CD14-positive monocyte (primary cell): ENCODE measurements at places on chromosomes 13 and 19. TPM values are rescaled to one million over a fixed set of nuclear protein-coding genes. Genes with fewer than 3 reads are reported as not detected.
A peak's percentile ranks its signal among the peaks of the same experiment; 100 is the strongest.

DNA sequence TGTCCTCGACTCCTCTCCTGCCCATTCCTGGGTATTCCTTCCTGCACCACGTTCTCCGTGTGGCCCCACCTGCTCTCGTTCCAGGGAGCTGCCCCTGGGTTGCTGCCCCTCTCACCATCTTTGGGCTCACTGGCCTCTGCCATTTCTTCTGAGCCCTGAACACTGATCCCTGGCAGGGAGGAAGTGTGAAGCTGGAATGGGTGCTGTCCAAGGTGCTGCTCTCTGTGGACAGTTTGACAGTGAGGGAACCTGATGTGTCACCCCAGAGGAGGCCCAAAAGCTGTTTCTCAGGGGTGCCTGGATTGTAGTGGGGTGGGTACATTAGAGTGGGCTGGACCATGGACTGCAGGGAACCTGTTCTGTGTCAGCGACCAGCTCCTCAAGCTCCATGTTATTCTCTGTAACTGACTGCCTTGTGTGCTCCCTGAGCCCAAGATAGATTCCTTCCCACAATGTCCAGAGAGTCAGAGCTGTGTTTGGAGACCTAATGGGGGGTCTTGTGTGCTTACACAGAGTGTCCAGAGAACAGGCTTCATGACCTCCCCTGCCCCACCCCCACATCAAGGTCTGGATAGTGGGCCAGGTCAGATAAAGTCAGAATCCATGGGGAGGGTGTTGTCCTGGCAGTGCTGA is 7.2 kb upstream of the CEACAM8 start:
- no peak overlapping the region for H3K4me3 ChIP-seq
- no peaks in the 10 kb centered on the region for H3K36me3 ChIP-seq
- no peak for DNase-seq

- H3K4me1 ChIP-seq, result no peaks in the 10 kb centered on the region
- no peak overlapping the region for H3K4me3 ChIP-seq
- no peak overlapping the region for H3K27ac ChIP-seq
- peaks cover 5% of the 10 kb centered on the region for H3K27me3 ChIP-seq
Observed at GRCh38 chr13:26616126-26616525, 58.6 kb downstream of the WASF3 start.

PRR20B gene
- not detected in 2 replicates for polyA plus RNA-seq

EIF3K gene
- polyA plus RNA-seq, result 381 TPM

DNA sequence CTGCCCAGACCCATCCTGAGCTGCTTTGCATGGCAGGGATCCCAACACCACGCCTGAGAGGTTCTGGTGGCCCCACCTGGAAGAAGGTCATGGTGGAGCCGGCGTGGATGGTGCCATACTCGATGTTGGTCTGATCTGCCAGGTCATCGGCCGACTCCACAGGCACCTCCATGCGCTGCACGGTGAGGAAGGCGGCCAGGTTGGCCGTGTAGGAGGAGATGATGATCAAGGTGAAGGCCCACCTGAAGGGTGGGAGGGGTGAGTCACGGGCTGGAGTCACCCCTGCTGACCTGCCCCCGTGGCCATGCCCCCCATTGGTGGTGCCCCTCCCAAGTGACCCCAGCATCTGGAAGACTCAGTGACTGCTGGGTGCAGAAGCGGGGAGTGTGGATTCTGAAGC is 12.5 kb upstream of the ATP1A3 start:
- no peak for DNase-seq
- H3K4me3 ChIP-seq, result no peak overlapping the region
- no peaks in the 10 kb centered on the region for H3K4me1 ChIP-seq
- H3K27ac ChIP-seq, result no peak overlapping the region

UBE2S gene
- 21.9 TPM for polyA plus RNA-seq

DNA sequence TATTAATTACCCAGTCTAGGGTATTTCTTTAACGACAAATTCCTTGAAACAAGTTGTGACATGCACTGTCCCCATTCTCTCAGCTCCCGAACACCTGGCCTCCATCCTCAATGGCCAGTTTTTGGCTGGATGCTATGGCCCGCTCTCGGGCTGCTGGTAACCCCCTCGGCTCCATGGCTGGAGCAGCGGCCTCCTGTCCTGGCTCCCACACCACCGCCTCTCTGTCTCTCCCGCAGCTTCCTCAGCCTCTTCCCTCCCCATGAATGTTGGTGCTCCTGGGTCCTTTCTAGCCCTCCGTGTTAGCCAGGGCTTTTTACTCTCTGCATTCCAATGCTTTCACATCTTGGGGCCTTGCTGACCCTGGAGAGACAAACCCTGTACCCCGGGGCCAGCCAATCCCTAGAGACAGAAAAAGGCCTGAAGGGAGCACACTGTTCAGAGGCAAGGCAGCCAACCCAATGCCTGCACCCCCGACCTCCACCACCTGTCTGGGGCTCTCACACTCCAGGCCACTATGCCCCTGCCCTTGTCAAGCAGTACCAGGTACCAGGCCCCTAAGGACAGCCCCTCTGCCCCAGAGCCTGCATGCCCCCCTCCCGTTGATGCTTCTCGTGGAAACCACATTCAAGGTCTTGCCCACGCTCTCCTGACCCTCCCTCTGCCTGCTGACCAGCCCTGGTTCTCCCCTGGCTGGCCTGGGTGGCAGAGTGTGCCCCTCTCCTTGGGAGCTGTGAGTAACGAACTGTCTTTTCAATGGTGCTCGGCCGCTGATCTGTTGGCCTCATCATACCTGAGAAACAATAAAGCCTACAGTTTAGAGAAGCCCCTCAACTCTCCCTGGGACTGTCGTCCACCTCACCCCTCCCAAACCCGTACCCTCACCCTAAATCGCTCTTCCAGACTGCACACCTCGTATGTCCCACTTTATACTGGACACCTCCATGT is 86.9 kb upstream of the GPR183 start:
- H3K27ac ChIP-seq, result no peak overlapping the region
- no peaks in the 10 kb centered on the region for H3K4me1 ChIP-seq
- H3K36me3 ChIP-seq, result no peaks in the 10 kb centered on the region
- no peaks in the 10 kb centered on the region for H3K27me3 ChIP-seq
- H3K4me3 ChIP-seq, result no peak overlapping the region

CPB2 gene
- polyA plus RNA-seq, result 0.18 TPM

- no peak for DNase-seq
- H3K4me1 ChIP-seq, result peaks cover 16% of the 10 kb centered on the region
- no peaks in the 10 kb centered on the region for H3K36me3 ChIP-seq
- H3K27ac ChIP-seq, result no peak overlapping the region
- H3K27me3 ChIP-seq, result no peaks in the 10 kb centered on the region
Observed at GRCh38 chr13:44237881-44238421, 135.7 kb upstream of the SERP2 start.

DNA sequence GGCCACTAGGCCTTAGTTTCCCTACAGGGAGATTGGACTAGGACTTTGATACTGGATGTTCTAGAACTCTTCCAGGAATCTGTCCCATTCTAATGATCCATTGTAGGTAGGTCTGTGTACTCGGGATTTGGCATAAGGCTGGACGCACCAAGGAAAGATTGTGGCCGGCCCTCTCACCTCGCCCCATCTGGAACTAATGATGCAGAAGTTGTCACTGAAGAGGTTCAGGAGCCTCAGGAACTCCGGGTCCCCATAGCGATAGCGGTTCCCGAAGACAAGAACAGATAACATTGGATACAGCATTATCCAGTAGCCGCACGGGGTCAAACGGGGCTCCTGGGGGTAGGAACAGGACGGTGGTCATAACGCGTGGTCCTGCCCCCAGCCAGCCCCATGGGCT is 11.2 kb downstream of the EGLN2 start:
- H3K4me1 ChIP-seq, result peaks cover 34% of the 10 kb centered on the region
- H3K27me3 ChIP-seq, result no peaks in the 10 kb centered on the region
- H3K36me3 ChIP-seq, result peaks cover 29% of the 10 kb centered on the region
- DNase-seq, result no peak

GRCh38 chr13:32443111-32443510 is 15.2 kb upstream of the N4BP2L1 start:
- H3K27me3 ChIP-seq, result no peaks in the 10 kb centered on the region
- H3K4me3 ChIP-seq, result no peak overlapping the region
- DNase-seq, result no peak
- H3K36me3 ChIP-seq, result no peaks in the 10 kb centered on the region

SLC25A41 gene
- polyA plus RNA-seq, result not detected

DNA sequence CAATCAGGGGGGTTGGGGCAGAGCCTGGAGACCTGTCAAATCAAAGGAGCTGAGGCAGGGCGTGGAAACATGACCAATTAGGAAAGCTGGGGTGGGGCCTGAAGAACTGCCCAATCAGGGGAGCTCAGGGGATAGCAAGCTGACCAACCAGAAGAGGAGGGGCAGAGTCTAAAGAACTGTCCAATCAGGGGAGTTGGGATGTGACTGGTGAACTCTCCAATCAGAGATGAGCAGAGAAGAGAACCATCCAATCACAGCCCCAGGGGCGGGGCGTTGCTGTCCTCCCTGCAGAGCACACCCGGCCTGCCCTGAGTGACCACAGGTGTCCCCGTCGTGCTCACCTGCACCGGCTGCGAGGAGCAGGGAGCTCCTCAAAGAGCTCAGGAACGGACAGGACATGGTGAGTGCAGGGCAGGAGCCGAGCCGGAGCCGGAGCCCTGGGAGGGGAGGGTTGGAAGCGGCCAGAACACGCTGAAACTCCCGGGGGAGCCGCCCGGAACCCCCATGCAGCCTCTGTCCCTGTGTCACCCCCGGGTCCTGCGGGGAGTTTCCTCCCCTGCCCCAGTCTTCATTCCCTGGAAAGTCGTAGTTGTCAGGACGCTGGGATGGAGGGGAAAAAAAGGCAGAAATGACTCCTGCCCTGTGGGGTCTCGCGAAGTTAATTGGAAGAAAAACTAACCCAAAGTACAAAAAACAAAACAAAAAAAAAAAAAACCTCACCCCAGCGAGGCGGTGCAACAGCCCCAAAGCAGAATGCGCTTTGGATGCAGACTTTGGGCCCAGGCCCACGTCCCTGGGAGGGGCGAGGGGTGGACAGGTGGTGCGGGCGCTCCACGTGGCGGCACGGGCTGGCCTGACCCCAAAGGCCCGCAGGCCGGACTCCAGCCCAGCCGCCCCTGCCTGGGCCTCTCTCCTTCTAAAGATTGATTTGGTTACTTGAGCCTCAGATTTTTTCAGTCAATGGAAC is at the start of gene ZNF556:
TSS of gene ZNF556 (plus strand) at position 311 of the 967 bp plus-strand sequence. CDS start at position 398, 87 bp downstream.
- H3K36me3 ChIP-seq, result no peaks in the 10 kb centered on the region
- H3K4me3 ChIP-seq, result no peak within 1 kb of the TSS
- H3K4me1 ChIP-seq, result no peaks in the 10 kb centered on the region
- DNase-seq, result no peak
- H3K27ac ChIP-seq, result no peak within 1 kb of the TSS
- no peaks in the 10 kb centered on the region for H3K27me3 ChIP-seq

GRCh38 chr19:33214596-33214995 is 11.1 kb downstream of the SLC7A10 start:
- H3K36me3 ChIP-seq, result no peaks in the 10 kb centered on the region
- no peak overlapping the region for H3K4me3 ChIP-seq
- H3K4me1 ChIP-seq, result no peaks in the 10 kb centered on the region
- no peak for DNase-seq
- H3K27ac ChIP-seq, result no peak overlapping the region
- H3K27me3 ChIP-seq, result no peaks in the 10 kb centered on the region

- H3K27ac ChIP-seq, result no peak overlapping the region
- no peaks in the 10 kb centered on the region for H3K36me3 ChIP-seq
- H3K27me3 ChIP-seq, result no peaks in the 10 kb centered on the region
- no peak for DNase-seq
Observed at GRCh38 chr13:18714889-18715288, 466.7 kb downstream of the TUBA3C start.

GRCh38 chr19:41706741-41707501 is 1.5 kb upstream of the CEACAM5 start:
- peaks cover 6% of the 10 kb centered on the region for H3K27me3 ChIP-seq
- H3K4me3 ChIP-seq, result peak overlapping the region; percentile 26
- peaks cover 3% of the 10 kb centered on the region for H3K4me1 ChIP-seq
- H3K36me3 ChIP-seq, result no peaks in the 10 kb centered on the region

ZNF829 gene
- polyA plus RNA-seq, result 0.05 TPM

FAAP24 gene
- 4.2 TPM for polyA plus RNA-seq

GRCh38 chr13:39684531-39685137 is 29.2 kb downstream of the COG6 start:
- H3K4me1 ChIP-seq, result peaks cover 6% of the 10 kb centered on the region
- H3K4me3 ChIP-seq, result no peak overlapping the region
- H3K27me3 ChIP-seq, result no peaks in the 10 kb centered on the region
- H3K27ac ChIP-seq, result no peak overlapping the region
- peak; percentile 21 for DNase-seq

GRCh38 chr19:5394551-5395505 is 54.2 kb upstream of the PTPRS start:
- H3K36me3 ChIP-seq, result no peaks in the 10 kb centered on the region
- no peak for DNase-seq
- H3K4me1 ChIP-seq, result no peaks in the 10 kb centered on the region
- H3K4me3 ChIP-seq, result no peak overlapping the region
- H3K27me3 ChIP-seq, result peaks cover 44% of the 10 kb centered on the region
- H3K27ac ChIP-seq, result no peak overlapping the region

GRCh38 chr13:32530841-32531253 is 7.7 kb downstream of the N4BP2L2 start:
- peaks cover 71% of the 10 kb centered on the region for H3K36me3 ChIP-seq
- H3K4me1 ChIP-seq, result peaks cover 10% of the 10 kb centered on the region
- H3K4me3 ChIP-seq, result no peak overlapping the region
- peak overlapping the region; percentile 77 for H3K27ac ChIP-seq

ACER1 gene
- polyA plus RNA-seq, result not detected

GRCh38 chr13:70856711-70857110 is 748.5 kb upstream of the KLHL1 start:
- no peak overlapping the region for H3K27ac ChIP-seq
- DNase-seq, result no peak
- no peaks in the 10 kb centered on the region for H3K27me3 ChIP-seq
- no peak overlapping the region for H3K4me3 ChIP-seq
- no peaks in the 10 kb centered on the region for H3K36me3 ChIP-seq

NOVA2 gene
- polyA plus RNA-seq, result not detected

- H3K27me3 ChIP-seq, result no peaks in the 10 kb centered on the region
- no peak overlapping the region for H3K27ac ChIP-seq
- peaks cover 8% of the 10 kb centered on the region for H3K4me1 ChIP-seq
- no peak overlapping the region for H3K4me3 ChIP-seq
Observed at GRCh38 chr13:29577136-29578051, 18.1 kb downstream of the SLC7A1 start.

- peaks cover 26% of the 10 kb centered on the region for H3K4me1 ChIP-seq
- H3K4me3 ChIP-seq, result no peak overlapping the region
- peak overlapping the region; percentile 62 for H3K27ac ChIP-seq
- H3K27me3 ChIP-seq, result no peaks in the 10 kb centered on the region
Observed at GRCh38 chr13:110471833-110472162, 89.7 kb downstream of the RAB20 start.

GRIN3B gene
- polyA plus RNA-seq, result not detected
